ENCODE measurements at places on chromosomes 5 and 9. TPM values are rescaled to one million over a fixed set of nuclear protein-coding genes. Genes with fewer than 3 reads are reported as not detected.

Gene PCDHGB6
- 8.3 TPM for total RNA-seq

Gene LECT2
- not detected for total RNA-seq

Gene RFESD
- 7.1 TPM for total RNA-seq

Gene PHF24
- total RNA-seq, result 1.9 TPM

Gene TTC33
- 12.0 TPM for total RNA-seq

Gene ADAMTSL1
- 0.68 TPM for total RNA-seq

Gene PAPPA
- 0.09 TPM for total RNA-seq

- no peak overlapping the region for H3K27ac ChIP-seq
- H3K4me3 ChIP-seq, result no peak overlapping the region
- H3K27me3 ChIP-seq, result no peaks in the 10 kb centered on the region
- DNase-seq, result no peak
- no peaks in the 10 kb centered on the region for H3K36me3 ChIP-seq
These were observed 86.3 kb downstream of the S1PR3 start for GRCh38 chr9:89077519-89077918.

DNA sequence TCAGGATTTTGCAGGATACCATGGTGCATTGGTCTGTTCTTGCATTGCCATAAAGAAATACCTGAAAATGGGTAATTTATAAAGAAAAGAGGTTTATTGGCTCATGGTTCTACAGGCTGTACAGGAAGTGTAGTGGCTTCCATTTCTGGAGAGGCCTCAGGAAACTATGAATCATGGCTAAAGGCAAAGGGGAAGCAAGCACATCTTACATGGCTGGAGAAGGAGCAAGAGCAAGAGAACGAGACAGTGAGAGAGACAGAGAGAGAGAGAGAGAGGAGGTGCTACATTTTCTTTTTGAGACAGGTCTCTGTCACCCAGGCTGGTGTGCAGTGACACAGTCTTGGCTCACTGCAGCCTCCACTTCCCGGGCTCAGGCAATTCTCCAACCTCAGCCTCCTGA, 43.9 kb downstream of the P4HA2 start:
- H3K36me3 ChIP-seq, result no peaks in the 10 kb centered on the region
- H3K4me3 ChIP-seq, result no peak overlapping the region
- no peak overlapping the region for H3K27ac ChIP-seq
- H3K27me3 ChIP-seq, result no peaks in the 10 kb centered on the region
- DNase-seq, result no peak

DNA sequence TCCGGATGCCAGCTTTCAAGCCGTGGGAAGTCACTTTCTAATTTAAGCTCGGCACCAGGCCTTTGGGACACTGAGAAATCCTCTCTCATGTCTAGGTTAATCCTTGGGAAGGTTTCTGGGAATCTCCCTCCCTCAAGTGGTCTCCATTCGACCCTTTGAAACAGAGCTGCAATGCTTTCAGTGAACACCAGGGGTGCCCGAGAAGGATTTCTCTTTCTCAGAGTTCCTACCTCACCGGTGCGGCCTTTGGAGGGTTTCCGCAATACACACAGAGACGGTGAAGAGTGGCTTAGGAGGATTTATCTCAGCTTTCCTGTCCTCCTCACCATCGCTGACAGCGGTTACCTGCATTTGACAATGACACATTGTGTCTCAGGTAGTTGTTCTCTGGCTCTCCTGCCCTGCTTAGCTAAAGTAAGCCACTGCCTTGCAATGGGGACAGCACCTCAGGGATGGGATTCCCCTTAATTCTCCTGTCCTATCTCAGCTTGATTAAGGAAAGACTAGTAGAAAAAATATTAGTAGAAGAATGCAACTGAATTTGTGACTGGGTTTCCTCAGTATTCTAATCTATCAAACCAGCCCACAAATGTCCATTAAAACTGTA, 180.6 kb downstream of the GABRG2 start:
- no peak overlapping the region for H3K27ac ChIP-seq
- H3K27me3 ChIP-seq, result peaks cover 11% of the 10 kb centered on the region
- H3K4me3 ChIP-seq, result no peak overlapping the region
- H3K36me3 ChIP-seq, result no peaks in the 10 kb centered on the region

GRCh38 chr5:130425424-130425823, 521.2 kb downstream of the CHSY3 start:
- no peak overlapping the region for H3K4me3 ChIP-seq
- no peak for DNase-seq
- no peaks in the 10 kb centered on the region for H3K36me3 ChIP-seq
- H3K27me3 ChIP-seq, result no peaks in the 10 kb centered on the region
- no peak overlapping the region for H3K27ac ChIP-seq

DNA sequence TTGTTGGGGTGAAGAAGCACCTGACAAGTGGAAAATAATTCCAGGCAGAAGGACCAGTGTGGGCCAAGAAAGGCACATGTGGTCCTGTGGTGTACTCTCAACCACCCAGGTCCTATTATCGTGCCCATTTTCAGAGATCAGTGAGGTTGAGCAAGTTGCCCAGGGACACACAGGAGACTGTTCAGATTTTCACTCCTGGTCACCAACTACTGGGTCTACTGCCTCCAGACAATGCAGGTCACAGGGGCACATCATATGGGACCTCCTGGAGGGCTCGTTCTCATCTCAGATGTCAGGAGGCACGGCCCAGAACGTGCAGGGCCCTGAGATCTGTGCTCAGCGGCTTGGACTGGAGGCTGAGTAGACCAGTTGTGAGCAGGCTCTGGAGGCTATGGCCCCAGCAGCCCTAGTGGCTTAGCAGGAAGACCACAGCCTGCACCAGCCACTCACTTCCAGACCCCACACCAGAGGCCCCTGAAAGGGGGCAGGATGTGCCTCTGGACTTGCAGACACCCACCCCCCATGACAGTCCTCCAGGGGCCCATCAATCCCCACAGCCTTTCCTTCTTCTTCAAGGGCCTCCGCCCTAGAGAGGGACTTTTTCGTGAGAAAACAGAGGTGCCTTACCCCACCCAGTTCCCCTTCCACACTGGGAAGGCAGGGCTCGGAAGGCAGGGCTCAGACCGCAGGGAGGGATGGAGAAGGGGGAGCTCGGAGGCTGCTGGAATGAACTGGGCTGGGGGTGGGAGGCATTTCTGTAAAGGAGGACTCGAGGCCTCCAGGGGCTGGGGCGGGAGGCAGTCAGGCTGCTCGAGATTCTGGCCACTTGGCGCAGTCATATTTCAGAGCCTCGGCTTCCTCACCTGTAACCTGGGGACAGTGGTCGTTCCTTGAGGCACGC, 82.7 kb upstream of the NEURL1B start:
- H3K27ac ChIP-seq, result no peak overlapping the region
- H3K4me1 ChIP-seq, result no peaks in the 10 kb centered on the region
- no peak overlapping the region for H3K4me3 ChIP-seq
- no peak for DNase-seq
- H3K27me3 ChIP-seq, result no peaks in the 10 kb centered on the region
- H3K36me3 ChIP-seq, result no peaks in the 10 kb centered on the region

GRCh38 chr9:137373611-137373980, 49.4 kb downstream of the EXD3 start:
- no peaks in the 10 kb centered on the region for H3K36me3 ChIP-seq
- no peaks in the 10 kb centered on the region for H3K4me1 ChIP-seq
- no peaks in the 10 kb centered on the region for H3K27me3 ChIP-seq

- H3K27ac ChIP-seq, result peak overlapping the region; percentile 71
- no peaks in the 10 kb centered on the region for H3K36me3 ChIP-seq
These were observed 228.0 kb downstream of the NTRK2 start for GRCh38 chr9:84897362-84898094.

GRCh38 chr5:82512025-82512424, 233.9 kb upstream of the RPS23 start:
- DNase-seq, result no peak
- H3K27me3 ChIP-seq, result no peaks in the 10 kb centered on the region
- no peak overlapping the region for H3K27ac ChIP-seq
- no peaks in the 10 kb centered on the region for H3K4me1 ChIP-seq
- H3K4me3 ChIP-seq, result no peak overlapping the region

DNA sequence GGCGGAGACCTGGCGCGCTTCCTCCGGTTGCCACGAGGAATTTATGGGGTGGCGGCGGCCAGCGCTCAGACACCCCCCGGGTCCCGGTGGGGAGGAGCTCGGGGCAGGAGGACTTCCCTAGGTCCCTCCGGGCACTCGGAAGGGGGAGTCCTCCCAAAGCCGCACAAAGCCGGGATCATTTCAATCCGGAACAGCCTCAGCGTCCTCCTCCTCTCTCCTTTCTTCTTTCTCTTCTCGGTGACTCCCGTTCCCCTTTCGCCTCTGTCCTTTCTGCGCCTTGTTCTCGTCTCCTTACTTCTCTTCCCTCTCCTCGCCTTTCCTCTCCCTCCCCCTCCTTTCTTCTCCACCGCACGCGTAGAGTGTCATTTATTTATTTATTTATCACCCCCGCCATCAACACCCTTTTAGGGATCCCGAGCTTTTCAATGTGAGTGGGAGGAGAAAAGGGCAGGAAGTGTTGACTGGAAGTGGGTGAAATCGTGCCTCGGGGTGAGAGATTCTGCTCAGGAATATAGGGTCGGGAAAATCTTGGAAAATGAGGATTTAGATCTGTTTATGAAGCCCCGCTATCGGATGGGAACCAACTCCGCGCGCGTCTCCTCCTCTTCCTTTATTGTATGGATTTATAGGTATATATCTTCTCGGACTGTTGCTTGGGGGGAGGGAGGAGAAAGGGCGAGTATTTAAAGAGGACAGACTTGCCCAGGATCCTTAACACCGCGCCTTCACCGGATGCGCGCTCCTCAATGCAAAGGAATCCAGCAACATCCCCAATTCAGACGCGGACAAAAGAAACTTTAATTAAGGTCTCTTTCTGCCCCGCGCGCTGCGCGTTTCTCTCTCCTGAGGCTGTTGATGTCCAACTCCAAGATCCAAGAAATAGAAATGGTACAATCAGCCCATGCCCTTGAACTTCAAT, 2.0 kb upstream of the ZNF462 start:
- peaks cover 3% of the 10 kb centered on the region for H3K4me1 ChIP-seq
- peak overlapping the region; percentile 97 for H3K4me3 ChIP-seq
- no peaks in the 10 kb centered on the region for H3K36me3 ChIP-seq
- peaks cover 23% of the 10 kb centered on the region for H3K27me3 ChIP-seq
